ENCODE measurements at places on chromosomes 1 and 21. TPM values are rescaled to one million over a fixed set of nuclear protein-coding genes. Genes with fewer than 3 reads are reported as not detected.

Gene HPCAL4
- total RNA-seq, result 0.08 TPM

Gene OR10Z1
- not detected for total RNA-seq

- DNase-seq, result no peak
Observed at GRCh38 chr21:37273911-37274690, 7.0 kb upstream of the VPS26C start.

GRCh38 chr1:207848234-207848633 lies 62.7 kb downstream of the CD34 start:
- DNase-seq, result no peak

GRCh38 chr1:6545276-6546112 lies 8.8 kb downstream of the NOL9 start:
- no peak for DNase-seq

DNA sequence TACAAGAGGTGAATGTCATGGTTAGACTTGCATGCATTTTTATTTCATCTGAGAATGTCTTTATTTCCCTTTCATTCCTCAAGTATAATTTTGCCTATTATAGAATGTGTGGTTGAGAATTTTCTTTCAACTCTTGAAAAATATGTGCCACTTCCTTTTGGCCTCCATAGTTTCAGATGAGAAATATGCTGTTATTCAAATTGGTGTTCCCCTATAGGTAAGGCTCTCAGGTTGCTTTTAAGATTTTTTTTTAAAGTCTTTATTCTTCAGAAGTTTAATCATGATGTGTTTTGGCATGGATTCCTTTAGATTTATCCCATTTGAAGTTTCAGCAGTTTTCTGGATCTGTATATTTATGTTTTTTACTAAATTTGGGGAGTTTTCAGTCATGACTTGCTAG lies 2.1 kb downstream of the MROH7 start:
- no peak for DNase-seq

Data from left lobe of liver (tissue), 2 donors.